T-helper 9 cell (primary cell): ENCODE measurements at places on chromosomes 4 and X.

DNA sequence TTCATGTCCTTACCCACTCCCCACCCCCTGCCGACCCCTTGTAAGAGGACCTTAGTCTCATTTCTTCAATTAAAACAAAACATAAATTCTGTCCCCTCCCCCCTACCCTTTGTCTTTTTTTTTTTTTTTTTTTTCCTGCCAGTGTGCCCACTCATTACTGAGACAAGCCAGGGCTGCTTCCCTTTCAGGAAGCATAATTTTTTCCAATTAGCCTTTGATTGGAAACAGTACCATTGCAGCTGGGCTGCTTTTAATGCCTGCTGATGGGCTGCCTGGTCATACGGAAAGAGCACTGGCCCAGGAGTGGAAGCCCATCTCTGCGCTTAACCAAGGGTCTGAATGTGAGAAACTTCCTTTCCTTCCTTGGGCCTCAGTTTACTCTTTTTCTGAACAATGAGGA is 18.6 kb upstream of the CAPN6 start:
- DNase-seq: no peak

DNA sequence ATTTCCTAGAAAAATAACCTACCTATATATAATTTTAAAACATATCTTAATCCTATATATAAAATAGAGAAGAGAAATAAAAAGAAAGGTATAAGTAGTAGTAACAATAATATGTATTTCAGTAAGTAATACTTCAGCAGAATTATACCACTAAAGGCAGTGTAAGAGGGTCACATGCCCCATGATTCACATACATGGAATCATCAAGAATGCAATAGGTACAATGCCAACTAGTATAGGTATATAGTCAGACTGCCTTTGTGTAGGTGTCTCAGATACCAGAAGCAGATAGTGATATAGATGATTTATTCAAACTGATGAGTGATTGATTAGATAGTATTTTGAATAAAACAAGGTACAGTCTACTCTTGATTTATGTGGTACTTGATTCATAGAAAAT is 9.4 kb downstream of the AIMP1 start:
- DNase-seq: no peak

- no peak for DNase-seq
Observed at GRCh38 chr4:20603671-20604313, 96.5 kb upstream of the PACRGL start.

GRCh38 chrX:38954520-38954919 is 153.3 kb downstream of the MID1IP1 start:
- DNase-seq: no peak

DNA sequence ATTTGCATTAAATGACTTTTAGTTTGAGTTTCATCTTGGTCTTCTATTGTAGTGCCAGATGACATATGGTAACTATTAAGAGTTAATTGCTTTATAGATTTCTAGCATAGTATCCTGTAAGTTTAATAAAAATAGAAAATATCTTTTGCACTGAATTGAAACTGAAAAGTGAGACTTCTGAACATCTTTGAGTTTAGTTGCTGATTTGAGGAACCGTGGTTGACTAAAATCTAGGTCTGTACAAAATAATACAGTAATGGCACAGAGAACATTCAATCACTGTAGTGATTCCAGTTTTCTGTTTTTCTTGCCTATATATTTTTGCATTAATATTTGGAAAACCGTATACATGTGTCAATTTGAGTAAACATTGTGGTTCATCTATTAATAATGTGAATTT is 60.7 kb downstream of the SPATA4 start:
- no peak for DNase-seq

GRCh38 chrX:13793897-13794296 is 23.0 kb downstream of the GPM6B start:
- no peak for DNase-seq
